HAP-1 (cell line): ENCODE measurements at places on chromosomes 7 and 10.

GRCh38 chr10:103879409-103879808, 24.0 kb upstream of the SH3PXD2A start:
- no peak for DNase-seq

DNA sequence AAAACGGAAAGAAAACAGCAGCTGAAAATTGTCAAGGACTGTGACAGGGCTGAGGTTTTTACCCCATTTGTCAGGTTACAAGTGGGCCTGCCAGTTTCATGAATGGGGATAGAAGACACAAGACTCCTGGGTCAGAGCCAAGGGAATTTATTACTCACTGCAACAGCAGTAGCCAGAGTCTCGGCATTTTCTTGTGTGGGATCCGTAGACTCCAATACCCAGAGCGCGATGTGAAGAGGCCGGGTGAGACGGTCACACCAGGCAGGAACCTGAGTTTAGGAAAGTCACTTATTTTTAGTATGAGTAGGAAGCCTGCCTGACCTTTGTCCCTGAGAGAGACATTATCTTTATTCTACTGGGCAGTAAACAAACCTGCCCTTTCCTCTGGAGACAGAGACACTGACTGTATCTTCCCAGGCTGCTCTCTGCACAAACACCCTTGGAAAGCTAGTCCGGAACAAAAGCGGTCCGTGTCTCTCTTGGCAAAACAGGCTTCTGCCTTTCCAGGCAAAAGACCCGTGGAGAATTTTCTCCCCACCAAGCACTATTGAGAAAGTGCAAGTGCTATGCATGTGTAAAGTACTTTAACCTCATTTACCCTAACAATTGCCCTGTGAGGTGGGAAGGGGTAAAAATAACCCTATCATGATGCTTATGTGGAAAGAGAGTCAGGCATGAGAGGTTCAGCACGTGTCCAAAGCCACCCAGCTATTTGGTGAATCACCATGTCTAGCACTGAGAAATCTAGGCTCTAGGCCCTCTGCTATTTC, 58.4 kb downstream of the JCAD start:
- no peak for DNase-seq

- no peak for DNase-seq
These were observed 10.5 kb downstream of the KAT6B start for GRCh38 chr10:74836877-74837276.

DNA sequence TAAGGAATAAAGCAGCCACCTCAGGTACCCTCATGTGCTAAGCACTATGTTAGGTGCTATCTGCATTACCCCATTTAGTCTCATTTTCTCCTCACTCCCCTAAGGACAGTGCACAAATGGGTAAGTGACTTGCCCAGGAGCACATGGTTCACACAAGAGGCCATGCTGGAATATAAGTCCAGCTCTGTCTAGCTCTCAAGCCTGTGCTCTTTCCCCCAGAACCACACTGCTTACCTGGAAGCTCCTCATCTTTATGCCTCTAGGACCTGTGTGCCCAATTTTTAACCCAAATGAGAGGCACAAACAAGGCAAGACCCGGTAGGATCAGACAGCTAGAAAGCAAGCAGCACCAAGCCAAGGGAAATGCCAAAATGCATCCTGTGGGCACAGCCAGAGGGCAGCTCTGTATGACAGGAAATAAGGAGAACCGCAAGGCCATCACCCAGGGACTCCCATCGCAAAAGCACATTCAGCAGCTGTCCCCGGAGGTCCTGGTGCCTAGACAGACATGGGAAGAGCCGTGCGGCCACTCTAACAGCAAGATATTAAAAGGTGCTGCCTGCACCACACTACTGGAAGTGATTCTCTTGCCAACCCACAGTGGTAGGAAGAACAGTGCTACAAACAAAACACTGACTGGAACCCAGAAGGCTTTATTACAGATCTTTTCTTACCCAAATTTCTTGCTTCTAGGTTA, 88.1 kb downstream of the GSAP start:
- DNase-seq = no peak

GRCh38 chr10:97361537-97361901, 27.0 kb upstream of the FRAT2 start:
- DNase-seq = no peak

GRCh38 chr10:132550366-132551092, 12.9 kb downstream of the INPP5A start:
- DNase-seq = no peak

GRCh38 chr7:27697861-27698430, 35.3 kb upstream of the HIBADH start:
- no peak for DNase-seq

DNA sequence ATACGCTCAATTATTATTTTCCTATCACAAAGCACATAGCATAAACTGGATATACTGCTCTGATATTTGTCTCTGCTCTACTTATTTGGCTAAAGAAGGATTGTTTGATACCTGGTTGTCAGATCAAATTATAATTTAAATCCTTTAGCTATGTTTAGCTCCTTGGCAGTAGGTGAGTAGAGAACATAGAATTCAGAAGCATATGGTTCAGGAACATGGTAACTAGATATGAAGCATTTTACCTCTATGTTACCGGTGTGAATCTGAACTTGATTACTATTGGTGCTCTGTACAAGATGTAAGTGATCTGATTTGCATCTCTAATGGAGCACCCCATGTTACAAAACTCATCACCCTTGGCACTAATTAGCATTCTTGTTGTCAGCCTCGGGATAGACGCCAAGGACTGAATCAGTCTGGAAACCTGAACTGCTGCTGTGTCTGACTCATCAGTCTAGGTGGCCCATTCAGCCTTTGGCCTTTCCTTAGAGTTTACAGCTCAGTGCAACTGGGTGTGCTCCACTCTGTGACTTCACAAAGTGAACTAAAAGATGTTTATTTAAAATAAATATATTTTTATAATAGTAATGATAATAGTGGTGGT, 12.3 kb upstream of the MYPN start:
- no peak for DNase-seq

GRCh38 chr7:158329686-158330085, 257.9 kb downstream of the PTPRN2 start:
- no peak for DNase-seq
